ENCODE measurements at places on chromosomes 5 and 9.
A peak's percentile ranks its signal among the peaks of the same experiment; 100 is the strongest.

DNA sequence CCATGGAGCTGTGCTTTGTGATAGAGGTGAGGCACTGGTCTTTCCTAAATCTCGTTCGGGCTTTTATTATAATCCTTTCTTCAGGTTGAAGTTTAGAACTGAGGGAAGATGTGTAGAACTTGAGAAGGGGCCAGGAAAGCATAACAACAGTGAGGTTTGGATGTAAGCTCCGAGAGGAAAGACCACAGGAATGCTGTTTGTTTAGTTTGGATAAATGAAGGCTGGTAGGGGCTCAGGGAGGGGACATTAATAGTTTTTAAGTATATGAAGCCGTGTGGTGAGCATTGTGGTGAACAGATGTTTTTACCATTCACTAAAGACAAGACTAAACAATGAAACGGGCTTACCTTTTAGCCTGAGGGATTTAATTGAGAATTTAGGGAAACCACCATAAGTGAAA lies 130.8 kb downstream of the ARHGAP26 start:
- DNase-seq = no peak

DNA sequence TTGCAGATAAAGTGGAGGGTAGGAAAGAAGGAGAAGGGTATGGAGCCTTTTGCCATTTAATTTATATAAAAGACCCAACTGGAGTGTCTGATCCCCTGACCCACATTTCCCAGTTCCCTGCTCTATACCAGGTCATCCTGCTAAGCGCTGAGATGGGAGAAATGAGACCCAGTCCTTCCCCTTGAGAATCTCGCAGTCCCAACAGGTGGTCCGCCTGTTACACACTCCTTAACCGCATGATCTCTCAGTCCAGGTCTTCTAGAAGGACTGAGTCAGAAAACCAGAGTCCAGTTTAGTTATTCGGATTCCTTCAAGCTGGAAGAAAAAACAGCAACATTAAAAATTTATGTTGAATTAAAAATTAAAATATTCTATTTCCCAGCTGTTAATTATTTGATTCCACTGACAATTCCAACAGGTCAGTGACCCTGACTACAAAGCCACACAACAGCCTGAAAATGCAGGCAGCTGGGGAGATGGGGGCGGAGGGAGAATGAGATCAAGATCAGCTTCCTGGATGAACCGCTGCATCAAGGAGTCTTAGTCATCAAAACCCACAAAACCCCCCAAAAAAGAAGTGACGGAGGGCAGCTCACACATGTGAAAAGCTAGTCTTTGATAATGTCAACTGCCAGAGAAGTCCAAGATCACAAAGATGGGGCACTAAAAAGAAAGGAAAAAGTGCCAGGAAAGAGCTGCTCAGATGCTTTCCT lies 44.0 kb downstream of the GGTA1 start:
- DNase-seq = no peak

- DNase-seq = no peak
Measured at GRCh38 chr9:113781896-113782295, 94.2 kb upstream of the ZNF618 start.

DNA sequence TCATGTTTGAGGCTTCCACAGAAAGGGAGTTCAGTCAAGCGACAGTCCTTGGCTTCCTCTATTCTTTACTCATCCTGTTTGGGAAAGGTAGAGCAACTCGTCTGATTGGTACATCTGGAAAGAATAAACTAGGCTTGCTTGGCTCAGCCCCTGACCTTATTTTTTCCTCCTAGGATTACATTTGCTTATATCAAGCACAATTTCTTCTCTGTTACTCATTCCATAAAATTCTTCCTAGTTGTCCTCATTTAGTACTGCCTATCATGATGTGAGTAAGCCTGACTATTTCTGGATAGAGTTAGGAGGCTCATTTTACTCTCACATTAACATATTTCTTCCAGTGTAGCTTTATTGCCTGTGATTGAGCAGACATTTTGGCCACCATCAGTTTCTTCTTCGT lies 10.9 kb upstream of the CARNMT1 start:
- no peak for DNase-seq

GRCh38 chr9:98132806-98133631 lies 14.0 kb upstream of the TRIM14 start:
- DNase-seq = peak; percentile 17

- DNase-seq = no peak
Measured at GRCh38 chr9:99231711-99232110, 9.6 kb downstream of the SEC61B start.

- no peak for DNase-seq
Measured at GRCh38 chr5:52947208-52947607, 41.9 kb upstream of the ITGA2 start.

DNA sequence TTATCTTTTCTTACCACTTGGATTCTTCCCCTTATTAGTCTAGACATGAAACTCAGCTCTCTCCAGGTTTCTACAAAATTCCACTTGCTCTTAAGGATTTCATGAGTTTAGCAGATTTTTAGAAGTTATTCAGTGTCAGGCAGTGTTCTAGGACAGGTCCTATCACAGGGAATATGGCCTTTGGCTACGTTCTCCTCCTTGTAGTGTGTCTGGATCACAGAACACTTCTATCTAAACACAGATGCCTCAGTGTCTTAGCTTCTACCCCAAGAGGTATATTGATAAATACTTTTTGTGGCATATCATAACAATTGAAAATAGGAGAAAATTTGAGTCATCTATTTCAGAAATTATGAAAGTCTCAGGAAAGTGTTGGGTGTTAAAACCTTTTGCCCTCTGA lies 15.6 kb downstream of the RAB3C start:
- no peak for DNase-seq

- no peak for DNase-seq
Measured at GRCh38 chr5:96336351-96336985, 96.6 kb downstream of the PCSK1 start.

DNA sequence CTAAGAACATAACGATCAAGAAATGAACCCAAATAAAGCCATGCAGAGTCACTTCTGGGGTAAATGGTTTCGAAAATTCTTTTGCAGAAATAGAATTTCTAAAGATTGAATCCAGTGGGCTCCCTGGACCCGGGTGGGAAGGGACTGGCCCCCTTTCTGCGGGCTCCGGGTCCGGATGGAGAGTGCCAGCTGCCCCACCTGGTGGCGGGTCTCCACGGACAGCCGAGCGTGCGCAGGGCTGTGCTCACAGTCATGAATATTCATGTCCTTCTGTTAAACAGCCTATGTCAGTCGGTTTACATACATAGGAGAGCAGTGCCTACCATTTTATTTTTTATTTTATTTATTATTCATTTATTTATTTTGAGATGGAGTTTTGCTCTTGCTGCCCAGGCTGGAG lies 4.7 kb upstream of the PPP1R26 start:
- peak; percentile 55 for DNase-seq

DNA sequence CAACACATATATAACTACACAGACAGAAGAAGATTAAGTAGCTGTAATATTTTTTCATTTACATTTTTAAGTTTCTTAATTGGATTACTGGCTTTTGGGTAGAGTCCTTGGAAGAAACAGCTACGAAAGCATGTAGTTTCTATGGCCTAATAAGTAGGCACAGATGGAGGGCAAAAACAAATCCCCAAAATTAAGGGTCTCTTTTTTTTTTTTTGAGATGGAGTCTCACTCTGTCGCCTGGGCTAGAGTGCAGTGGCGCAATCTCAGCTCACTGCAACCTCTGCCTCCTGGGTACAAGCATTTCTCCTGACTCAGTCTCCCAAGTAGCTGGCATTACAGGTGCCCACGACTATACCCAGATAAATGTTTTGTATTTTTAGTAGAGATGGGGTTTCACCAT lies 27.1 kb upstream of the MTMR12 start:
- DNase-seq = no peak

GRCh38 chr5:32232441-32233219 lies 58.5 kb upstream of the GOLPH3 start:
- DNase-seq = peak; percentile 84

DNA sequence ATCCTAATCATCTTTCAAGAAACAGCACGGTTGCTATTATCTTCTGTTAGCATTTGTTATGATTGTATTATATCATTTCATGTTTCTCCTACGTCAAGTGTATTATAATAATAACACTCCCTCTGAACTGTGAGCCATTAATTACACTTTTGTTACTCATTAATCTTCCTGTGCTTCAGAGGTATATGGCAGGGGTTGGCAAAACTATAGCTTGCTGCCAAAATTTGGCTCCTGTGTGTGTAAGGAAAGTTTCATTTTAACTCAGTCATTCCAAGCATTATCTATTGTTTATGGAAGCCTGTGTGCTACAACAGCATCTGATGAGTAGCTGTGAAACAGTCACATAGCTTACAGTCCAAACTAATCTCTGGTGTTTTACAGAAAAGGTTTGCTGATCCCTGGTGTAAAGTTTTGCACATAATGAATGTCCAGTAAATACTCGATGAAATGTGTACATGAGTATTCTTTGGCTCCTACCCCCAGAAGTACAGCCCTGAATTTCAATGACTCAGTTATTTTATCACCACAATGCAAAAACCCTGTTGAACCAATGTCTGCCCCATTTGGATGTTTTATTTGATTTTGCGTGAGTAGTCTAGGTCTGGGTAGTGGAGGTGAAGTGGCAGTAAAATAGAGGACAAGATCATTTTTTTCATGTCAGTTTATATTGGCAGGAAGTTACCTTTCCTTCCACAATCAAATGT lies 648.2 kb downstream of the MAT2B start:
- DNase-seq = no peak

DNA sequence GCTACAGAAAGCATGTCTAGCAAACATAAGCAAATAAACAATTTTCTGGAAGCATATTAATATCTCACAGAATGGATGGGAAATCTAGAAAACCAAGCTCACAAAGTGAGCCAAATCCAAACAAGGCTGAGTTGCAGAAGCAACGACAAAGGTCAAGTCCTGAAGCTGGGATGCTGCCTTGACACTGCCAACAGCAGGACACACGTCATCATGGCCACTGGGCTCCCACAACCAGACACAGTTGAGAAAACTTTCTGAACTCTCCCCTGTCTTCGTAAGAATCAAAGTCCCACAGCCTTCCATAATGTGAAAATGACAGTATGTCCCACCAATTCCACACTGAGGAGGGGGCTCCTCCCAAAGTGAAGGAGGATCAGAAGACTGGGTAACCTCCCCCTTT lies 37.6 kb downstream of the EPB41L4A start:
- no peak for DNase-seq
